ENCODE measurements at places on chromosomes 7 and 10.

DNA sequence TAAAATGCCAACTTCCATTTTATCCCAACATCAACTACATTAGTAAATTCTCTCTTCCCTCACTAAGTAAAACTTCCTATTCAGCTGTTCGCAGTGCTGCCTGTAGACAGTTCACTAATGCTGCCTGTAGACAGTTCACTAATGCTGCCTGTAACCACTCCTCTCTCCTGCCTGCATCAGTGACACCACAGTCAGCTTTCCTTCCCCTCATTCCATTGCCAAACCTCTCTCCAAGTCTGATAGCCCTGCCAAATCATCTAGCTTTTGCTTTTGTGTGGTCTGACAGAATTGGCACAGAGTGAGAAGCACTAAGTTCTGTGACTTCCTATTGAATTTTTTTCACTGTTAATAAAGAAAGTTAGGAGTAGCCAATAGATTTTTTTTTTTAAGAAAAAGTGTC lies 43.0 kb upstream of the MACC1 start:
- no peak for DNase-seq

GRCh38 chr10:22686347-22686746 lies 28.0 kb downstream of the PIP4K2A start:
- DNase-seq, result no peak

GRCh38 chr7:96770758-96771157 lies 61.1 kb upstream of the SEM1 start:
- DNase-seq, result no peak

DNA sequence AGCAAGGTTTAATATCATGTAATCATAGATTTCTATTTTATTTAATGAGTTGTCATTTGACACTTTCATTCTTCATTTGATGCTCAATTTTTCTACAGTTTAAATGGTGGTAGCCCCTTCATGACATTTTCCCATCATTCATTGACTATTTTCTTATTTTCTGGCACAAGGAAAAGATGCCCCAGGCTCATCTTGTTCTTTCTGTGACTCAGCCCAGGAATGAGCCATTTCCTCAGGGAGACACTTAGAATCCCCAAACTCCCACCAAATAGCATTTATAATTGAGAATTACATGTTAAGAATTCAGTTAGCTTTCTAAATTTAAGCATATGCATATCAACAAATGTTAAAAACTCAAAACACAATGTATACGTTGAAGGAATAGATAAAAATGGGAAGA lies 222.3 kb downstream of the KIF20B start:
- no peak for DNase-seq

- no peak for DNase-seq
These were observed 565.5 kb upstream of the IGFBP3 start for GRCh38 chr7:46486256-46487206.

GRCh38 chr7:159119851-159120539 lies 24.7 kb downstream of the VIPR2 start:
- no peak for DNase-seq

DNA sequence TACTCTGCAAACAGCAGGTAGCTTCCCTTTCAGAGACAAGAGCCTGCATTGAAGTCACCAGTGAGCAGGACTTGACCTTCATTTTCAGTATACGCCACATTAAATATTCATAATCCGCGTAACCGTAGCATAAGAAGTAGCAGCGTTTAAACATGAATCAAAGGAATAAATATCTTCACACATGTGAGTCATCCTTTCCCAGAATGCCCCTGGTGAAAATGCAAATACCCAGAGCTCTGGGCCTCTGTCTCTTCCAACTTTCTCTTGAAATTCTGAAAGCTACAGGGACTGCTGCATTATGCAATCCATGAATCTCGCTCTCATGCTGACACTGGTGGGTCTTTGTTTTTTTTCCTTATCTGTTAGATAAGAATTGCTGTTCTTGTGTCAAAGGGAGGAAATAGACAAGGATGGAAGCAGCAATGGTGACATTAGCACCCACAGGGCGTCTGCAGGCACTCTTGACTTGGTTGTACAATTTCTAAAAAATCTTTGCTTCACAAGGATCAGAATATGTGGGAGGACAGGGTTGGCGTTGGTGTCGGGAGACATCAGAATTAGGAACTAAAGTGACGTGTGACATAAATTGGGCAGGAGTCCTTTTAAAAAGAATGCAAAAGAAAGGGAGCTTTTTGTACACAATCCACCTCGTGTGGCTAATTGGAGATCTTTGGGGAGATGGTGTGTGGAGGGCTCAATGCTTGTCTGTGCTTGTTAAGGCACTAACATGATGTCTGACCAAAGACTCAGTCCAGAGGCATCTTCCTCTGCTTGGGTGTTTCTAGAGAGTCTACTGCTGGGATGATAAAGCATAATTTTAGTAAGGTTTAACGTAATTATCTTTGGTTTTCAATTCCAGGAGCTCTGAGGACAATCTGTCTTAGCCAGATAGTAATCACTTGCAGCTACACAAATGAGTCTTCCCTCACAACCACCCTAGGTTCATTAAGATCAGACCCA lies 390.3 kb downstream of the KCNMA1 start:
- DNase-seq, result no peak

DNA sequence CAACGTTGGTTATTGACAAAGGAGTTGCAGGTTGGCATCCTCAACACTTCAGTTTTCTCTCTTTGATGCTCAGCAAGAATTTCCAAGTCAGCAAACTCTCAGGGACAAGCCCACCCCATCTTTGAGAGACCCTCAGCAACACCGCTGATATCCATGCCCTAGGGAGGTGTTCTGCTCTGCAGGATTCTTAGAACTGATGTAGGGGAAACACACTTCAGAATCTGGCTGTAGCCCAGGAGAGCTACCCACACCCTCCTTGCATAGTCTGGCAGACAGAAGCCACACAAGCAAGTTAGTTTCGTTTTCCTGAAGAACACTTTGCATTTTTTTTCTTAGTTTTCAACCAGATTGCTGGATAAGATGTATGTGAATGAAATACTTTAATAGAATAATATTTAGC lies 822 bp downstream of the SAMD9L start:
- DNase-seq, result no peak

DNA sequence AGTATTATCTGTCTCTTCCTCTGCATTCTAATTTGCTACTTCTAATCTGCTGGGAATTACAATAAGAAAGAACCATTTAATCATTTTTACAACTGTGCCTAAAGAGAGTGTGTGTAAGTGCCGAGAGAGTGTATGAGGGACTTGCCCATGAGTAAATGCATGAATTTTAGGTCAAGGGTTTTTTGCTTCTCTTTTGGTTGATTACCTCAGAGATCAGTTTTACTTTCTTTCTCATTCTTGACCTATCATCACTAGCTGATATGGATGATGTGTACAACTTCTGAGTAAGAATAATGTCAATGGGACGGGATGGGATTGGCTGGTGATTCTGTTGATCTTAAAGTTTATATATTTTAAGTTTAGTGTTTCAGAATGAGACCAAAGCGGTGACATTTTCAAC lies 47.8 kb downstream of the IKZF1 start:
- DNase-seq, result no peak

DNA sequence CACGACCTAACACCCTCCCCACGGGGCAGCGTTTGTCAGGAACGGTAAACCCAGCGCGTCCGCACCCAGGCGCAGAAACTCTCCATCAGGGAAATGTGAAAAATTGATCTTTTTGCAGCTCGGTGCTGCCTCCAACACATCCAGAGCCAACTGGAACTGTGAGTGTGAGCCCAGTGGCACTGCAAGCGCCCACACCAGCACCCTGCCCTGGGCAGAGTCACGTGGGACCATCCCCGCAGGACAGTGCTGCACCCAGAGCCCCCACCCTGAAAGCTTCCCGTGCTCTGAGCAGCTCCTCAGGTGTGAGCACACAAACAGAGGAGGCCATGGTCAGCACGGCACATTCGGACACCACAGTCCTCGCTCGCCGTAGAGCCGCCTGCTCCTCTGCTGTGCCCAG lies 330.9 kb downstream of the DNAJB6 start:
- no peak for DNase-seq

- DNase-seq, result no peak
These were observed 76.6 kb downstream of the HDAC9 start for GRCh38 chr7:18572154-18572553.

GRCh38 chr10:93369588-93370164 lies 112.5 kb downstream of the MYOF start:
- DNase-seq, result no peak

GRCh38 chr7:7719236-7719635 lies 829 bp upstream of the RPA3 start:
- DNase-seq, result no peak

DNA sequence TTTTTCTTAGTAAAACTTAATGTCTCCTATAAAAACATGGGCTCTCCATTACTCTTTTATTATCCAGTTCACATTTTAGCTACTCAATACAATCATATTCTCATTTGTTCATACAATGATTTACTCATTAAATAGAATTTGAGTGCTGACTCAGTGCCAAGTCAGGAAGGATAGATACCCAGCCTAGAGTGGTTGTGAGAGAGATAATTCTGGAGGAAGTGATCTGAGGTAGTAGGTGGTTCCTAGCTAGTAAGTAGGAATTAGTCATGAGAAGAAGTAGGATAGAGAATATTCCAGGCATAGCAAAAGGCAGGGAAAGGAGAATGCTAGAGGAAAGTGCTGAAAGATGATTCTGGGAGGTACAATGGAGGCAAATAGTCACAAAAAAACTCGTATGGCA lies 133.5 kb upstream of the MBL2 start:
- DNase-seq, result no peak

GRCh38 chr10:113142601-113143362 lies 192.7 kb downstream of the TCF7L2 start:
- DNase-seq, result no peak

GRCh38 chr7:49020145-49020544 lies 95.8 kb downstream of the CDC14C start:
- no peak for DNase-seq

- no peak for DNase-seq
These were observed 33.4 kb upstream of the SH2D4B start for GRCh38 chr10:80504158-80504811.

DNA sequence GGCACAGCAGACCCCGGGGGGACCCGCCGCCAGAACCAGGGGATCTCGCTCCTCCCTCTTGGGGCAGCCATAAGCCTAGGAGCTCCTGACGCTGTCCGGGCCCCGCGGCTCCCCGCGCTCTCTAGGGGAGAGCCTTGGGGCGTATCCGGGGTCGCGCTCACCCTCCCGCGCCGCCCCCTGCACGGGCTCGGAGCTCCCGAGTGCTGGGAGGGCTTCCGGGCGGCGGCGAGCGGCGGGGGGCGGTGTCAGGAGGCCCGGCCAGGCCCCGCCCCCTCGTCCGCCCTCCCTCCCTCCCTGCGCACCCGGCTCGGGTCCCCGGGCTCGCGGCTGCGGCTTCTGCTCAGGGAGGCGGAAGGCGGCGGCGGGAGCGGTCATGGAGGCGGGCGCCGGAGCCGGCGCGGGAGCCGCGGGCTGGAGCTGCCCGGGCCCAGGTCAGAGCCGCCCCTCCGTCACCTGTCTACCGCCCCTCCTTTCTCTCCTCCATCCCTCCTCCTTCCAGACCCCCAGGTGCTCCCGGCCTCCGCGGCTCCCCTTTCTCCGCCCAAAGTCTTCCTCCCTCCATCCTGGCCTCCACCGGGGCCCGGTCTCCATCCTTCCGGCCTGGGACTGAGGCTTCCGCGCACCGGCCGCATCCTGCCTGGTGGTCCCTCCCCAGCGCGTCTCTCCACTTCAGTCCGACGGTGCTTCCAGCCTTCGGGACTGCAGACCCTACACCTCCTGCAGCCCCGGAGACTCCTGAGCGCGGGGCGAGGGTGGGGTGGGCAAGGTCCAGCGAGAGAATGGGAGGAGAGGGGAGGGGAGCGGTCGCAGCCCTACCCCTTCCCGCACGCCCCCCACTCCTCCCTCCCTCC lies at the start of gene CCDC136:
TSS of gene CCDC136 (plus strand) at position 848 of the 851 bp plus-strand sequence. CDS start 444 bp downstream, outside the sequence.
- peak; percentile 74 for DNase-seq

DNA sequence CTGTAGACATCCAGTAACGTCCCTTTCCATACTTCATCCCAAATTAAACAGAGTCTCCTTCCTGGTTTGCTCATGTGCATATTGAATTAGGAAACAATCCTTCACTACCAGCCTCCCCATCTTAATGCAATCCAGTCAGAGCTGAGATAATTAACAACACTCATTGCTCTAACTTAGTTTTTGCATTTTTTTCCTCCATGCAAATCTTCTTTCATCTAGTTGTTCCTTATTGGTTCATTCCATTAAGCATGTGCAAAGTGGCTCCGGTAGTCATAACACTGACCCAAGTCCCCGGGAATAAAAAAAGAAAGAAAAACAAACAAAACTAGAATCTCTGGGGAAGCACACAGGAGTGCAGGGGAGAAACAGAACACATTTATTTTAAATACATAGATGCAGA lies 1176.1 kb downstream of the GATA3 start:
- DNase-seq, result no peak

DNA sequence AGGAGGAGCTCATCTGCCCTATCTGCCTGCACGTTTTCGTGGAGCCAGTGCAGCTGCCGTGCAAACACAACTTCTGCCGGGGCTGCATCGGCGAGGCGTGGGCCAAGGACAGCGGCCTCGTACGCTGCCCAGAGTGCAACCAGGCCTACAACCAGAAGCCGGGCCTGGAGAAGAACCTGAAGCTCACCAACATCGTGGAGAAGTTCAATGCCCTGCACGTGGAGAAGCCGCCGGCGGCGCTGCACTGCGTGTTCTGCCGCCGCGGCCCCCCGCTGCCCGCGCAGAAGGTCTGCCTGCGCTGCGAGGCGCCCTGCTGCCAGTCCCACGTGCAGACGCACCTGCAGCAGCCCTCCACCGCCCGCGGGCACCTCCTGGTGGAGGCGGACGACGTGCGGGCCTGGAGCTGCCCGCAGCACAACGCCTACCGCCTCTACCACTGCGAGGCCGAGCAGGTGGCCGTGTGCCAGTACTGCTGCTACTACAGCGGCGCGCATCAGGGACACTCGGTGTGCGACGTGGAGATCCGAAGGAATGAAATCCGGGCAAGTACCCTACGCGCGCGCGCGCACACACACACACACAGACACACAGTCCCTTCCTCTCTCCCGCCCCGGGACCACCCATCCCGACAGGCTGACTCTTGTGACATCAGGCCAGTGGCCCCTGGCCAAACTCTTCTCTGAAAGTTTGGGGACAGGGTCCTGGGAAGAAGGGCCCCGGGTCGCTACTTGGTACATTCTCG lies 538 bp downstream of the TRIM8 start:
- peak; percentile 80 for DNase-seq

DNA sequence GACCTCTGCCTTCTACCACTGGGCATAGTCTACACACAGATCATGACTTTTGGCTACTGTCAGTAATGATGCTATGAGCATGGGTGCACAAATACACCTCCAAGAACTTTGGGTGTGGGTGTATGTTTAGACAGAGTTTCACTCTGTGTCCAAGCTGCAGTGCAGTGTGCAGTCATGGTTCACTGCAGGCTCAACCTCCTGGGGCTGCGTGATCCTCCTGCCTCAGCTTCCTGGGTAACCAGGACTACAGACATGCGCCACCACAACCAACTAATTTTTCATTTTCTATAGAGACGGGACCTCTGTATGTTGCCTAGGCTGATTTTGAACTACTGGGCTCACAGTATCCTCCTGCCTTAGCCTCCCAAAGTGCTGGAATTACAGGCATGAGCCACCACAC lies 194.4 kb downstream of the NSUN6 start:
- no peak for DNase-seq

- DNase-seq, result no peak
These were observed 103.9 kb downstream of the RAPGEF5 start for GRCh38 chr7:22252936-22253536.

Data from activated naive CD4-positive, alpha-beta T cell treated with anti-CD3 and anti-CD28 coated beads, Interleukin-2, amount 50 U/mL, for 72 hours (primary cell).